ENCODE measurements at places on chromosomes 2 and 18. TPM values are rescaled to one million over a fixed set of nuclear protein-coding genes. Genes with fewer than 3 reads are reported as not detected.

- peak; percentile 93 for DNase-seq
Observed at GRCh38 chr2:237864940-237865622, 5.7 kb downstream of the RAMP1 start.

DNA sequence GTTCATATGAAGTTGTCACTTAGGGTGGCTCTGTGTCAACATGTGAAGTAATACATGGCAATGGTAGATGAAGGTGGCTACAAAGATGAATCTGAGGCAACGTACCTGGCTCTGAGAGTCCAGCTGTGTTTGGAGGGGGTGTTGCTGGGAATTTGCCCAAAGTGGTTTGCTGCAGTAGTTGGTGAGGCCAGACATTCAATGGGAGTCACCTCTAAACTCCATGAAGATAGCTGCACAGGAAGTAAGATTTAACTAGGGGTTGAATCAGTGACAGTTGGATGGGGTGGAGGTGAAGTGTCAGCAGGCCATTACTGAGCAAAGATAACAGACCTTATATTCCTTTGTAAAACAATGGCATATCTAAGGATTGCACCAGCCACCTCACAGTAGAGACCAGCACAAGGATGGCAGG, 71.8 kb downstream of the NUP35 start:
- DNase-seq: no peak

DNA sequence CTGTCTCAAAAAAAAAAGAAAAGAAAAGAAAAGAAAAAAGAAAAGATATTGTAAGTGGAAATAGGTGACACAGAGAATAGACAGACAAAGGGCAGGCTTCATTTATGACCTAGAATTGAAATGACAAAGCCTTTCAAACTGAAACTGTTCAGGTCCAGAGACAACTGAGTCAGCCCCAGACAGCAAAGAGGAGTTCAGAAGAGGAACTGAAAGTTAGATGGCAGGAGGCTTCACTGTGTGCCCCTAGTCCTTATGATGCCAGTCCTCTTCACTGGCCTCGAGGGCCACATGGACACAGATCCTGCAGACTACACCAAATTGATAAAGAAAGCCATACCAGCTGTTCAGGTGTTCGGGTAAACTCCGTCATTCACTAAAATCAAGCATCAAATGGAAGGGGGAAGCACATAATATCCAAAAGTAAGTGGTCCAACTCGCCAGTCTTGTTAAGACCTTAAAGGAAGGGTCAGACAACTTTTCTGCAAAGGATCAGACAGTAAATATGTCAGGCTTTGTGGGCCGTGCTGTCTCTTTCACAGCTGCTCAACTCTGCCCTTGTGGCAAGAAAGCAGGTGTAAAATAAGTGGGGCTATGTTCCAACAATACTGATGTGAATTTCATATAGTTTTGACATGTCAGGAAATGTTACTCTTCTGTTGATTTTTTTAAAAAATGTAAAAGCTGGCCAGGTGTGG, 231.9 kb upstream of the MGAT5 start:
- DNase-seq: no peak

- DNase-seq: peak; percentile 51
Observed at GRCh38 chr2:238444242-238444641, 17.5 kb downstream of the ASB1 start.

DNA sequence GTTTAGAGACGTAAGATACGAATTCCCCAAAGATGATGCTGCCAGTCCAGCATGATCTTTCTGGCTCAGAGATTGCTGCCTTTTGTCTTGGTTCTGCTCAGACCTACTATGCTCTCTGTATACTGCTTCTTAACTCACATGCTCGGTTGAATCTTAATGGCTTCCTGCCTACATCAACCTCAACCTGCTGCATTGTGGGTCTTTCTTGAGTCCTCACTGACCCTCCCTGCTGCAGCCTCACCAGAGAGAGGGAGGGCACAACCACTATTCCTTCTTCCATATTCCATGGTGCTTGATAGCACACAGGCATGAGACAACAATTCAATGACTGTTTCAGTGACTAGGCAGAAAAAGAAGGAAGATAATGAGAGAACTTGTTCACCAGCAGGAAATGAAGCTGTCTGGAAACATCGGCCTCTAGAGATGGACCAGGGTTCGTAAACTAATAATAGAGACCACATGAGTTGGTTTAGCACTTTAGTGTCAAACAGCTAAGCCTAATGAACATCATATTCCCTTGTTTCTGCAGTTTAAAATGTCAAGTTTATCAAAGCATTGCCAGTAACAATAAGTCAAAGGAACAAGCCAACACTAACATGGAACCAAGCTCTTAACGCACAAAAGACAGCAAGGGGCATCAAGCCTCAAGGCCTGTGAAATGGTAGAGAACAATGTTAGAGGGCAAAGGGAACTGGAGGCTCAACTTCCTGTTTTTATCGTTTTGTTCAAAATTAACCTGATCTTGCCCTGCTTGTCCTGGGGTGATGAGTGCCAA, 333.9 kb downstream of the PDE11A start:
- no peak for DNase-seq

DNA sequence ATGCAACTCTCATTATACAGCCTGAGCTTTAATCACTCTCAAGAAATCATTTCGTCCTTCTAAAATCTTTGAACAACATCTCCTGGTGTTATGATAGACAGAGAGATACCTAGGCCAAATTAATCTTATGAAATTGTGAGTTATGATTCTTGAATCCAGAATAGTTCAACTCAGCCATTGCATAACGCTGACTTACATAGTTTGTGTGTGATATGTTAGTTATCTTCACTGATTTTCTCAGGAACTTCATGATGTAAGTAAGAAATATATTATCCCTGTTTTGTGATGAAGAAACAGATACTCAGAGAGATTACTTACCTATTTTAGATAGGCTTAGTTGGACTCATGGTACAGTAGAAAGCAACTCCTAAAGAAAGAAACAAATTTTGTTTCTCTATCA, 684.4 kb downstream of the ZEB2 start:
- DNase-seq: no peak

GRCh38 chr18:10377956-10378355, 76.5 kb upstream of the APCDD1 start:
- no peak for DNase-seq

Gene TSPYL6
- total RNA-seq: 0.16 TPM

- DNase-seq: no peak
Observed at GRCh38 chr2:226526716-226527115, 272.9 kb downstream of the IRS1 start.

- no peak for DNase-seq
Observed at GRCh38 chr2:190862571-190862991, 18.0 kb upstream of the GLS start.

DNA sequence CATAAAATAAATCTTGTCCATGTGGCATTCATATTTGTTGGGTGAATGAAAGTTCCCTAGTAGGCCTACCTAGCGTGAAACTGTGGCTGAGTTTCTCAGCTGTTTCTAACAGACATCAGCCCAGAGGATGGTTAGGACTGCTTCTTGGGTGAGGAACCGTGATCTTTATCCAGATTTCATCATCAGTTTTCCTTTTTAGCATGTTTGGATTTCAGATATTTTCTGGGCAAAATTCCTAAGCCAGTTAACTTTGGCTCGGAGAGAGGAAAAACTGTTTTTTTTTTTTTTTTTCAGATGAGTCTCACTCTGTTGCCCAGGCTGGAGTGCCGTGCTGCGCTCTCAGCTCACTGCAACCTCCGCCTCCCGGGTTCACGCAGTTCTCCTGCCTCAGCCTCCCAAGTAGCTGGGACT, 53.5 kb downstream of the DGKD start:
- no peak for DNase-seq

Gene C2orf15
- not detected for total RNA-seq

DNA sequence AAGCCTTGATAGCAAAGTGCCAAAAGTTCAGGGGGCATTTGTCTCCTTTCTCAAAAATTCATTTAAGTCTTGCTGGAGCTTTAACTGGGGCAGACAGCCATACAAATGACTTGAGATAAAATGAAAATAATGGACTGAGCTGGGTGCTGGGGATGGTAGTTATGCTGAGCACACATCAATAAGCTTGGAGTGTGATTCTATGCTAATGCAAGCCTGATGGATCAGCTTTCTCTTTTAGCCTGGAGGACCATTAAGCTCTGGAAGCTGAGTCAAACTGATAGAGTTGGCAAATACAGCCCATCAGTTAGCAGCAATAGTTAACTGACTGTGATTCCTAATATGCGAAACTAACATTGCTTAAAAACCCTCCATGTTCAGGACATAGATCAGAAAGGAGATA, 98.0 kb downstream of the CAMKMT start:
- DNase-seq: no peak

- DNase-seq: no peak
Observed at GRCh38 chr18:64893349-64893748, 744.5 kb upstream of the LINC00305 start.

Gene ALPI
- total RNA-seq: not detected

DNA sequence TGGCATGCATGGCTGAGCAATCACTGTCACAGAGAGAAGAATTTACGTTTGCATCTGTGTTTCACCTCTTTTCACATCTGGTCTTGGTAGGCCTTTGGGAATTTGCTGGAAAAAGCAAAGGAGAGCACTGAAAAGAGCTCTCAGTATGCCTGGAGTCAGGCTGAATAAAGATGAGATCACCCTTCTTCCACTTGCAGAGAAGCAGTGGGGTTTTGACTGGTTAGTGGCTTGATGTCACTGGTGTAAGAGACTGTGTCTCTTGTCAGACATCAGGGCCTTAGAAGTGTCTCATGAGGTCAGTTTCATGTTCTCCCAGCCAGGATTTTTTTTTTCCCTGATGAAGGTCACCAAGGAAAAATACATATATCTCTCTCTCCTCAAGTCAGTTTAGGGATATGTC, 353.8 kb downstream of the INSIG2 start:
- no peak for DNase-seq

- no peak for DNase-seq
Observed at GRCh38 chr2:226489775-226490541, 309.7 kb downstream of the IRS1 start.

Gene CD28
- total RNA-seq: 0.28 TPM

DNA sequence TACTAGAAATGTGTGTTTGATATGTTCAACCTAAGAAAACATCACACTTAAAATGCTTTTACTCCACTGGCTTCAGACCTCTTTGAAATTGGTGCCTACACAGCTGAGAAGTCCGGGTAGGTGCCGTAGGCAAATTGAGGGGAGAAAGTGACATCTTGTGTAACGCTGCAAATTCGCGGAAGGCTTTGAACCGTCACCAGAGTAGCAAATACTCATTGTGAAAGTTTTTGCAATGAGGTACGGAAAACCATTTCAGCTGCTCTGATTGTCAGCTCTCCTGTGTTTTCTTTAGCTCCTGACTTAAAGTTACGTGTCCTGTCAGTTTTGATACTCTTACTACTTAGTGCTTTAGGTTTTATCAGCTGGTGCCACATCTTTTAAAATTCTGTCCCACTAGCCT, 224.5 kb downstream of the FAM210A start:
- peak; percentile 56 for DNase-seq

DNA sequence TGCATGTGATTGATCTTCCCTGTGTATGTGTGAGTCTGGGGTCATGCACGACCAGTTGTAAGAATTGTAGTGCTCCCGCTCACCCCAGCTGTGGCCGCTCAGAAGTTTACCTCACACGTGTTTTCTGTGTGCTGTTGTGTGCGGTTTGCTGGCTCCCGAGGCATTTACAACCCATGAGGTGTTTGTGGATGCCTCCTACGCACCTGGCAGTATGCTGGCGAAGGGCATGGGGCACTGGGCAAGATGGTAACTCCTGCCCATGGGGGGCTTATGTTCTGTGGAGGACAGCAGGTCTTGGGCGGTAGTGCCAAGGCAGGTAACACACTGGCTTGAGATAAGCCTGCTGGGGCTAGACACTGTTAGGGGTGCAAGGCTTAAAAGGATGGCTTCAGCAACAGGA, 102.6 kb upstream of the HS6ST1 start:
- DNase-seq: no peak

- DNase-seq: no peak
Observed at GRCh38 chr2:225814554-225814953, 415.0 kb downstream of the NYAP2 start.

Gene CDKL4
- 1.8 TPM for total RNA-seq

Gene CD8B2
- not detected for total RNA-seq

DNA sequence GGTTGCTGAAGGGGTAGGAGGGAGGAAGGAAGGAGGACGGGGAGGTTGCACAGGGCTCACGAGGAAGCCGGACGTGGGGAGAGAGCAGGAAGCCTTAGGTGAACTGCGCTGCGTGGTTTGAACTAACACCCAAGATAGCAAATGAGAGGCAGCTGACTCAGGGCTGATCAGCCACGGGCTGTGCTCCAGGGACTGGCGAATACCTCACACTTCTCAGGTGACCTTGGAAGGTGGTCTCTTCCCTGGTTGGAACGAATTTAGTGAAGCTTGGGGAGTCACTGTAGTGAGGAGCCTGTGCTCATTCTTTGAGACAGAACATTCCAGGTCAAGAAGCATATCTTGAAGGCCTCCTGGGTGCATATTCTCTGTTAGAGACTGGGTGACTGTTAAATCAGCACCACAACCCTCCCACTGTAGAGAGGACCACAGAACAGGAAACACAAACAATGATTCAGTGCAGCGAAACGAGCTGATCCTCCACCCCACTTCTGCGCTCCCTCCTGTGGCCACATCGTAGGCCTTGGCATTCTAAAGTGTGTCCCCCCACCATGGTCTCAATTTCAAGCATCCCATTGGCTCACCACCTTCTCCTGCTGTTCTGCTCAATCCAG, 33.8 kb downstream of the TOGARAM2 start:
- DNase-seq: no peak

GRCh38 chr18:41618147-41618546, 336.9 kb upstream of the PIK3C3 start:
- no peak for DNase-seq

DNA sequence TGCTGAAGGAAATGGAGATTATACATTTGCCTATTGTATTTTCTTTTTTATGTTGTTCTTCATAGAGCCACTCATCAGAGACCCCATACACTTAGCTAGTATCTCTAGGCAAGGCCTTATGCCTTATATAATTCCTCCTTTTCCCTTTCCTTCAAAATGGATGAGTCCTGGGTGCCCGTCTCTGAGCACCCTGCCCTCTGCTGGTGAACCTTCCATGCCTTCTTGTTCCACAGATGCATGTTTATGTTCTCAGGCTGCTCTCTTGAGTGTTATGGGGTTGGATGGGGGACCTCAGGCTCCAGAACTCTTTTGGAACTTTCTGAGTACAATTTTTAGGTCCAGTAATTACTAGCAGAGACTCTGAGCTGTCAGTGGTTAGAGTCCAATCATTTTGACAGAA, 368.6 kb upstream of the SPRED2 start:
- DNase-seq: no peak

DNA sequence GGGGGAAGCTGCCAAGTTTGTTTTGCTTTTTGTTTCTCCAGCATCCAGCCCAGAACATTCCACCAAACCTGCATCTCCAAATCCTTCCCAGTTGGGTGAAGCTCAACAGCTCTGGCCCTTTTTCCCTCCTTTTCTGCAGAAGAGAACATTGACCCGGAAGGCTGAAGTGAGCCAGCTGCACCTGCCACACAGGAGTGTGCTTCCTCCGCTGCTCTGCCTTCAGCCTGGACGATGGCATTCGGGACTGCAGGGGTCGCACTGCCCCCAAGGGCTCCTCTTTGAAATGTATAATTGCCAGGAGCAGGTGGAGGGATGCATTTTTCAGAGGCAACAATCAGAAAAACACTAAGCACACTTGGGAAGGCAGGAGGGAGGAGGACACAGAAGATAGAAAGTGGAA, 41.8 kb downstream of the ST8SIA5 start:
- no peak for DNase-seq

GRCh38 chr2:109085912-109086742, 42.9 kb upstream of the SH3RF3 start:
- no peak for DNase-seq

Measured in sigmoid colon (tissue), 7 donors.